ENCODE measurements at places on chromosomes 3 and 15. TPM values are rescaled to one million over a fixed set of nuclear protein-coding genes. Genes with fewer than 3 reads are reported as not detected.

- DNase-seq = no peak
Observed at GRCh38 chr15:42108189-42108588, 13.8 kb upstream of the PLA2G4D start.

DNA sequence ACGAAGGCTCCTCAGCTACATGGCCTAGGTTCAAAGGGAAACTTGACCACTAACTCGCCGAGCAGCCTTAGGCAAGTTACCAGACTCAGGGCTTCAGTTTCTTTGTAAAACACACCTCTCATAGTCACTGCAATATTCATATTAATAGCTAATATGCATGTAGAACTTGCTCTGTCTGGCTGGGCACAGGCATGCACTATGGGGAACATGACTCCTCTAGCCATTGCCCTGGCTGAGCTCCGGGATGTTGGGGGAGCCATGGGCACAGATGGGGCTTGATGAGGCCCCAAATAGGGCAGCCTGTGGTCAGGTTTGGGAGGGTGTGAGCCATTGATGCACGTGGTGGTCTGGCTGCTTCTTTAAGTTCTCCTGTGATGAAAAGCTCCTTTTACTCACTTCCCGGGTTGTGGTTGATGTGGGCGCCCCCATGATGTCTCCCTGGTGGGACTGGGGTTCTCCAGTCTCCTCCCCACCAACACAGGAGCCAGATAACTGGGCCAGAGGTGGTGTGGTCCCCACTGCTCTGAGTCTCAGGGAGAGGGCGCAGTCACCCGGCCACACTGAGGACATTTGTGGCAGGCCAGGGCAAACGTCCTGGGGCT is 29.4 kb upstream of the DUSP7 start:
- no peak for DNase-seq

- DNase-seq = no peak
Observed at GRCh38 chr15:97991972-97992541, 31.6 kb downstream of the ARRDC4 start.

GRCh38 chr3:79478620-79479019 is 289.2 kb downstream of the ROBO1 start:
- no peak for DNase-seq

GRCh38 chr15:92893200-92893599 is 6.9 kb upstream of the CHD2 start:
- no peak for DNase-seq

DNA sequence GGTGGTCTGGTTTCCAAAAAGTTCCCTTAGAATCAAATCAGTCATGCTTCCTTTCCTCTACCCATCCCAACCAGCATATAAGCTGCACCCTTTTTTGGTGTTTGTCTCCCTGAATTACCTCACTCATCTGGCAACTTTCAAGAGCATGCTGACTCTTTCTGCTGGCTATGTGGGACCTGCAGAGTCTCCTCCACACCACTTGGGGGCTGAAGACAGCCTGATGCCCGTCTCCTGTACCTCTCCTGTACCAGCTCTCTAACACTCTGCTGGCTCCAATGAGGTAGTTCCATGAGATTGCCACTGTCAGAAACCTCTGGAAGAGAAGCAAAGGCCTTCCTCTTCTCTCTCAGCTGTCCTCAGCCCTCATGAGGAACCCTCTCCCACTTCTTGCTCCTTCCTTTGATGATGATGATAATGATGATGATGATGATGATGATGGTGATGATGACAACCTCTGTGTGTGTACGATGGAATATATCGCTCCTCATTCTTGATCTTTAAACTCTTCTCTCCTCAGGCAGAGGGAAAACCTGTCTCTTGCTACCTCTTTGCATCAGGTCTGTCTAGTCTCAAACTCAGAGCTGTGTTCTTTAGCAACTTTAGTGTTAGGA is 257.5 kb downstream of the ZNF621 start:
- DNase-seq = peak; percentile 29

The FBXO45 gene
- 25.3 TPM for total RNA-seq

The SPTBN5 gene
- 1.1 TPM for total RNA-seq

DNA sequence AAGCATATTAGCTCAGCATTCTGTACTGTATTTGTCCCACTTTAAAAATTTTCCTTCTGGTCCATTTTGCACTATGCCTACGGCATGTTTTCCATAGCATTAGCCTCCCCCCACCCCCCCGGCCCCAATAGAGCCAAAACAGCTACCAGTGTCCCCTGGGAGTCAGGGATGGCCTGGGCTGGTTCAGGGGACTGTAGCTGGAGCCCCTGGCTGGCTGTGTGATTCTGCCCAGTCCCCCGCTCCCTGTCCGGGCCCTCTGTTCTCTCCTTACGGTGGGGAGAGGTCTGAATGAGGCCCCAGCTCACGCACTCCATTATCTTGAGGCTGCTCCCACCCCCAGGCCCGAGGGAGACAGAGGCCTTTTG is 70.1 kb downstream of the KLF15 start:
- no peak for DNase-seq

The ST8SIA2 gene
- total RNA-seq = 2.0 TPM

- peak; percentile 72 for DNase-seq
Observed at GRCh38 chr3:187628169-187628568, 42.0 kb downstream of the SST start.

DNA sequence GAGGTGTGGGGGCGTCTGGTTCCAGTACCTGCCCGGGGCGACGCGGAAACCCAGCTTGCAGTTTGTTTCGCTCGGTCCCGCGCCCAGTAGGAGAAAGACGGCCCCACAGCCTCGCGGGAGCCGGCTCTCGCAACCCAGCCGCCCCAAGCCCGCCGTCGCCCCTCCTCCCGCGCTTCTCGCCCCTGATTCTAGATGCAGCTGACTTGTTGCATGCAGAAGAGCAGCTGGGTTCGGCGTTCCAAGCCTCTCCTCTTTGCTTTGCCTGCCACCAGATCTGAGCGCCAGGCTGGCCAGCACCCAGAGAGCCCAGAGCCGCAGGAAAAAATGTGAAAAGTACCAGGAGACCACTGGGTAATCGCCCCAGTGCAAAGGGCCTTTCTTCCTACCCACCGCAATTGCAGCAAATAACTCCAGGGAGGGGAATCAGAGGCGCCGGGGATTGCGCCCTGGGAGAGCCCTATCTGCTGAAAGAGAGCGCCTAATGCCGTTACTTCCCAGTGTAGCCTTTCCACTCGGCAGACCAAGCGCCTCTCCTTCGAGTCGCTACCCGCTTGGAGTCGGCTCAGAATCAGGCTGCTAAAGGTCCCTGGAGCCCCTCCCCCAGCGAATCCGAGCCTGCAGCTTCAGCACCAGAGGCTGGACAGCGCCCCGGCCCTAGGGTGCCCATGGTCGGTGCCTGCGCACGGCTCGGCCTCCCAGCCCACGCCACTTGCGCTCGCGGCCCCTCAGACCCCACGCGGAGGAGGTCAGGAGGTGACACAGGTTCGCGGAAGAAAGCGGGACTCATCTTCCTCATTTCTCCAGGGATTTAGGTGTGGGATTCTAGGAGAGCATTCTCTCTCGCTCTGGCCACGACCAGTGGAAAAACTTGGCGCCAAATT is 15.7 kb upstream of the AEN start:
- peak; percentile 90 for DNase-seq

DNA sequence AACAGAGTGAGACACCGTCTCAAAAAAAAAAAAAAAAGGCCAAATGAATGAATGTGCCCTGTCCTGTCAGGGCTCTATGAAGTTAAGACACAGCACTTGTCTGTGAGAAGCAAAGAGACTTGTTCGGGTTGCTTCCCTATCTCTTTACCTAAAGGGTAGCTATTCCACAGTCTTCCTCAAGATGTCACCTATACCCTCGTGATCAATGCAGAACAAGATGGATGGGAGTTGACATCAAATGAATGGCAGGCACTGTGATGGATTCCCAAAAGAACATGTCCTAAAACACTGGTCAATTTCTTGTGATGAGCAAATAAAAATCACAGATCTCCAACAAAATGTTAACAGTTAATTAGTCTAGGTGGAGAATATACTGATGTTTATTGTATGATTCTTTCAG is 9.5 kb downstream of the TADA3 start:
- peak; percentile 31 for DNase-seq

GRCh38 chr3:61181874-61182273 is 69.4 kb downstream of the FHIT start:
- no peak for DNase-seq

- DNase-seq = no peak
Observed at GRCh38 chr3:141432904-141433303, 53.9 kb upstream of the RASA2 start.

DNA sequence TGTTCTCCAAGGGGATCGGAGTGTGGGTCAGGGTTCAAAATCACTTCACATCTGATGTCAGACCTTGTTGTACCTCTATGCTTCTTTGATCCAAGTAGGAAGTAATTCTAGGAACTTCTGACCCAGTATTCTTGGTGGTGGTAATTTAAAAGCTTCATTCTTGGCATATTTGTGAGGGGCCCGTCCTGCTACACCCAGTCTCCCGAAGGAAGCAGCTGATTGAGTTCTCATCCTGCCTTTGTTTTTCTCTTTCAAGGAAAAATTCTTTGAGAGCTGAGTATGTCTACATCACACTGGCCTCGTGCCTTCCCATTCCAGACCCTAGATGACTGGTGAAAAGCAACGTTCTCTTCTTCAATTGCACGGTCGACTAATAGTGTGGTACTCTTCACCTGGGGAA is 234.4 kb upstream of the TPRG1 start:
- DNase-seq = peak; percentile 75
